NT2/D1 (cell line): ENCODE measurements at places on chromosomes 5 and 9.

DNA sequence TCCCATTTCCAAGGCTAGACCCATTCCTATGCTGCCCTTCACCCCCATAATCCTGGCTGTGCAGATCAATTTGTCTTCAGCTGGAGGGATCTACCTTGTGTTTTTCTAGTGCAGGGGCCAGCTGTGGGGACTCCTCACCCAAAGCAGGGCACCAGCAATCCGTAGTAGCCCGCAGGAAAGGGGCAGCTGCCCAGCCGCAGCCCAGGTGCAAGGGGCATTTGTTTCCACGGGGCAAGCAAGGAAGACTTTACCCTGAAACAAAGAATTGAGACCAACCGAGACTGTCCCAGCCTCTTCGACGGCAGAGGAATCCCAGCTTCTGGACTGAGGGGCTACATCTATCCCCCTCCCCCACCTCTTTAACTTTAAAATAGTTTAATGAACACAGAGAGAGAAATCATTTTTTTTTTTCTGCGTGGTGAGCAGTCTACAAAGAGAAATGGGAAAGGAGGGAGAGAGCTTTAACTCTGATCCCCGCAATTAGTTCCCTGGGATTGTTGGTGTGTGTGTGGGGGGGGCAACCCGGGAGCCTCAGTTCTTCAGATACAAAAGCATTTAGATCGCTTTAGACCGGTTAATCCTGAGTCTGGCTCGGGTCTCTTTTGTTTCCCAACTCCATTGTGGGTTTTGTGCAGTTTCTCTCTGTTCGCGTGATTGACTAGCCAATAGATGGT is 10.6 kb upstream of the LHX2 start:
- no peak for DNase-seq

GRCh38 chr9:136526625-136527066 is 19.2 kb downstream of the NOTCH1 start:
- DNase-seq, result no peak

DNA sequence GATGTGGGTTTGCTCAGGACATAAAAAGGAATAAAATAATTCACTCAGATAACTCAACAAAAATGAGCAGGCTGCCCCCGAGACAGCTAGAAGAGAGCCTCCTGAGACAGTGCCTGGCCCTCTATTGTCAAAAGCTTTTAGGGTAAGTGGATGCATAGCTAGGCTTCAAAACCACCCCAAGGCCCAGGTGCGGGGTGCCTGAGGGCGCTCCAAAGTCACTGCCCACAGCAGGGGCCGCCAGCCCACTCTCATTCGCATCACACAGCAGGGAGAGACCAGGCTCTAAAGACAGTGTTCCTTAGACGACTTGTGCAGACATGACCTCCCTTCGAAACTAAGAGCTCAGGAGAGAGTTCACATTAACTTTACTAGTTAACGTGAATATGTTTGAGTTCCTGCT is 271.5 kb downstream of the FSTL4 start:
- no peak for DNase-seq

GRCh38 chr5:107289030-107289714 is 381.6 kb downstream of the EFNA5 start:
- DNase-seq, result no peak

DNA sequence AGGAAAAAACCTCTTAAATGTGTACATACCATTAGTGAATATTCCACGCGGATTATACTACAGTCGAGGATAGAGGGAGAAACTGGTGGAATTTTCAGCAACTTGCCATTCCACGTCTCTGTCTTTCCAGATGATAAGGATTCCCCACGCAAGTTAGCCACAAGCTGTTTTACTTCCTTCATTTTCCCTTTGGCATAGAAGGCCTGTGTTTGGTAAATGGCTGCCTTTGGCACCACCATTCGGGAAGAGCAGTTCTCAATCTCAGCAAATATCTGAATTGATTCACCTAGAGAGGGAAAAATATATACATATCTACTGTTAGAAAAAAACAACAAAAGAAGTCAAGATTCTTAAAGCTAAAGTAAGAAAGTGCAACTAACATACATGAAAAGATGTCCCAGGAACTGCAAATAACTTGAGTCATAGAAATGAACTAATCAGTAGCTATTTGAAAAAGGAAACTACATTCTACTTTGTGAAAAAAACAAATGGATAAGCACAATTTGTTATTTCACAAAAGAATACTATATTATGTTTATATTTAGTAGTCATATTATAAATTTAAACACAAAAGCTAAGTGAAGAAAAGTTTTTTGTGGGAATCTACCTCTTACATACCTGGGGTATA is 8.1 kb downstream of the ARRDC3 start:
- no peak for DNase-seq

DNA sequence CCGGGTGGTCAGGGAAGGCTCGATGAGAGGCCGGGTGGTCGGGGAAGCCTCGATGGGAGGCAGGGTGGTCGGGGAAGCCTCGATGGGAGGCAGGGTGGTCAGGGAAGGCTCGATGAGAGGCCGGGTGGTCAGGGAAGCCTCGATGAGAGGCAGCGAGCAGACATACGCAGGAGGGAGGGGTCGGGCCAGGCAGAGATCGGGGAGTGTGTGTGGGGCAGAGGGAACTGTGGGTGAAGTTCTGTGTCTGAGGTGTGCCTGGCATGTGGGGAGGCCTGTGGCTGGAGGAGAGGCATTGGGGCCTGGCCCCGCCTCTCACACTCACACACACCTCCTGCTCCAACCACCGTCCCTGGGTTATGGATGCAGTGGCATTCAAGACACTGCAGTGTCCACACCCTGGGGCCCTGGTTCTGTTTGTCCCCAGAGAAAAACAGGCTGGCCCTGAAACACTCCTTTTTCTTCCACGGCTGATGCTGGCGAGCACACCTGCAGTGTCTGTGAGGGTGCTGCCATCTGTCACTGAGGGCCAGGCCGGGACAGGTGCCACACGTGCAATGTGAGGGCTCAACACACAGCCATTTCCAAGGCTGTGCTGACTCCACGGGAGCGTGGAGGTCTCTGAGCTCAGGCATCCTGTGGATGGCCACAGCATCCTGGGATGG is 6.5 kb upstream of the PLEKHG4B start:
- DNase-seq, result no peak

- no peak for DNase-seq
Observed at GRCh38 chr5:9329125-9329524, 216.8 kb downstream of the SEMA5A start.

- no peak for DNase-seq
Observed at GRCh38 chr9:134614256-134614655, 27.3 kb upstream of the COL5A1 start.

DNA sequence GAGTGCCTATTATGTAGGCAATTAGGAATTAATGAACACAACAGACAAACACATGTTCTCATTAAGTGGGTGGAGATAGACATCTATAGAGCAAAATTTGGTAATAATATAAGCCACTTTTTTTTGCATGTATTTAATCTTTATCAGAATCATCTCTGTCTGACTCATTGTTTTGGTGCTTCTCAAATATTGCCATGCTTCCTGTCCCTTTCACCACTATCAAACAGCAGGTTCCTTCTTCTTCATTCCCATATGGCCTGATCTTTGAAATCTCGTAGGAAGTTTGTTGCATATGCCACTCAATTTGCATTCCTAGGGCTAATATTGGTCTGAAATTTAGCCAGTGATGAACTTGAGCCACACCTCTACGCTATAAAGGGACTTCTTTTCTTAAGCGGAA is 128.9 kb upstream of the SPEF2 start:
- DNase-seq, result no peak

DNA sequence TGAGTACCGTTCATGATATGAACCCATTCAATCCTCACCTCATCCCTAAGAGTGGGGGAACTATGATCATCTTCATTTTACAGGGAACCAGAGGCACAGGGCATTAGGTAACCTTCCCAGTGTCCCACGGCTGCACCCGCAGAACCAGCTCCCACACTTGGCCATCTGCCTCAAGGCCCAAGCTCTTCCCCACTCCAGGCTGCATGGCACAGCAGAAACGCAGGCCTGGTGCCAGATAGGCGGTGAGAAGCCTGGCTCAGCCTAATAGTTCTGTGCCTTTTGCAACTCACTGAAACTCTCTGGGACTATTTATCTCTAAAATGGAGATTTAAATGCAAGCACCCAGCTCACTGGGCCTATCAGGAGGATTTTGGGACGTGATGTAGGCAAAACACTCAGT is 90.8 kb upstream of the ZNF618 start:
- no peak for DNase-seq

DNA sequence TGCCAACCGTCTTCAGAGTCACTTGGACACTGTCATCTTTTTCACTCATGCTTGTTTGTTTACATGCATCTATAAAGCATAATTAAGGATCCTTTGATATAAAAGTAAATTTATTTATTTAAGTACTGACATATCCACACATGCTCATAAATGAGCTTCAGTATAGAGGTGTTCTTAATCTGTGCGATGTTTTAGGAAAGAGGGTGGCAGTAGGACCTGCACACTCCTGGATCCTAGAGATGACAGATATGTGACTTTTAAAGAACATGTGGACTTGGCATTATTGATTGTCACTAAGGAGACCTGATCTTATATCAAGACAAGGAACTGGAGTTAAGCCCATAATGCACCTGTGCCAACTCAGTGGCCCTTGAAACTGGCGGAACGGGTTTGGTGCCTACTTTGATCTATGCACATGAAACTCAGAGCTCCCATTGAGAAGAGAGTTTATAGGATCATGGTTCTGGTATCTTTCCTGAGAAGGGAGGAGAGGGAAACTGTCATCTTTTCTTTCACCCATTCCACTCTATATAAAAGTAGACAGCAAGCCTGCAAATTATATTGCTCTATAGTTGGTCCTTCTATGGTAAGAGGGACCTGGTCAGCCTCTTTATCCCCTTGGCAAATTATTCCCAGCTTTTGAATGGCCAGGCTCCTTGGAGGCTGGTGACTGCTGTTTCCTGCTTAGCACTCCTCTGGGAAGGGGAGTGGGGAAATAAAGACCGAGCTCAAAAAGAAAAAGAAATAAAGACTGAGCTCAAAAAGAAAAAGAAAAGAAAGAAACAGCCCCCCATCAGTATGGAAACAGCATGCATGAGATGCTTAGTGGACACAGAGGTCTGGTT is 57.8 kb upstream of the LIFR start:
- no peak for DNase-seq

DNA sequence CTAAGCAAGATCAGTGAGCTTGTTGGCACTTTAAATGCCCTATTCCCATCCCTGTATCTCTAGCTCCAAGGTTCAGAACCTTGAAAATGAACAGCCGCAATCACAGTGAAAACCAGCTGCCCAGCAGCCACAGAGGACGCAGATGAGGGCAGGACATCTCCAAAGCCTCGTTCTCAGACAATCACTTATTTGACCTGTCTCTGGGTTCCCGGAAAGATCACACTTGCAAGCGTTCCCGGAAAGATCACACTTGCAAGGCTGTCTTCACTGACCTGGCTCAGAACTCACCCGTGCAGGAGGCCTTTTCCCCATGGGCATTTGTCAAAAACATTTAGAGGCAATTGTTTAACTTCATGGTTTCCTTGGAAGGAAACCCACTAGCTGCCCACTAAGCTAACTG is 25.7 kb downstream of the IPPK start:
- no peak for DNase-seq

DNA sequence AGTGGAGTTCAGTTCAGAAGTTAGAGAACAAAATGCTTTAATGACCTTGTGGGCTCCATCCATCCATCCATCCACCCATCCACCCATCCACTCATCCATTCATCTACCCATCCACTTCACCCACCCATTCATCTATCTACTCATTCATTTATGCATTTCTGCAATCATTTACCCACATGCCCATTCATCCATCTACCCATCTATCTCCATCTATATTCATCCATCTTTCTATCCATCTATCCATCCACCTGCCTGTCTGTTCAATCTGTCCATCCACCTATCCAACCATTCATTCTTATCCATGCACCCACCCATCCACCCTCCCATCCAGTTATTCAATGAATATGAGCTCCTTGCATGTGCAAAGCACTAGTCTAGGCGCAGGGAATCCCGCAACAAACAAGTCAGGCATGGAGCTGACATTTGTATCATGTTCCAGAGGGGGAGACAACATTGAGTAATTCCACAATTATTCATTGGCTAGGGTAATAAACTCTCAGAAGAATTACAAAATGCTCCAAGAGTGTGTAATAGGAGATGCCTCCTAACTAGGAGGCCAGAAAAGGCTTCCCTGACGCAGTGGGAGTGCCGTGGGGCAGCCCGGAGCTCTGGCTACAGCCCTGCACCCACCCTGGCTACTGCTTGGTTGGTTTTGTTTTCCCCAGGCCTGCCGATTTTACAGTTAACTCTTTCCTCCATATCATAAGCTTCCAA is 211.2 kb downstream of the NXNL2 start:
- DNase-seq, result no peak

- peak; percentile 15 for DNase-seq
Observed at GRCh38 chr5:157312492-157312891, 46.6 kb downstream of the CYFIP2 start.

GRCh38 chr9:93697352-93698139 is 121.2 kb downstream of the PHF2 start:
- DNase-seq, result no peak
